ENCODE measurements at places on chromosomes 11 and 22.
A peak's percentile ranks its signal among the peaks of the same experiment; 100 is the strongest.

GRCh38 chr11:47478651-47479329, 29.9 kb upstream of the RAPSN start:
- H3K4me3 ChIP-seq: no peak overlapping the region
- peaks cover 11% of the 10 kb centered on the region for H3K4me1 ChIP-seq
- no peak overlapping the region for H3K27ac ChIP-seq
- peaks cover 29% of the 10 kb centered on the region for H3K36me3 ChIP-seq
- DNase-seq: no peak

DNA sequence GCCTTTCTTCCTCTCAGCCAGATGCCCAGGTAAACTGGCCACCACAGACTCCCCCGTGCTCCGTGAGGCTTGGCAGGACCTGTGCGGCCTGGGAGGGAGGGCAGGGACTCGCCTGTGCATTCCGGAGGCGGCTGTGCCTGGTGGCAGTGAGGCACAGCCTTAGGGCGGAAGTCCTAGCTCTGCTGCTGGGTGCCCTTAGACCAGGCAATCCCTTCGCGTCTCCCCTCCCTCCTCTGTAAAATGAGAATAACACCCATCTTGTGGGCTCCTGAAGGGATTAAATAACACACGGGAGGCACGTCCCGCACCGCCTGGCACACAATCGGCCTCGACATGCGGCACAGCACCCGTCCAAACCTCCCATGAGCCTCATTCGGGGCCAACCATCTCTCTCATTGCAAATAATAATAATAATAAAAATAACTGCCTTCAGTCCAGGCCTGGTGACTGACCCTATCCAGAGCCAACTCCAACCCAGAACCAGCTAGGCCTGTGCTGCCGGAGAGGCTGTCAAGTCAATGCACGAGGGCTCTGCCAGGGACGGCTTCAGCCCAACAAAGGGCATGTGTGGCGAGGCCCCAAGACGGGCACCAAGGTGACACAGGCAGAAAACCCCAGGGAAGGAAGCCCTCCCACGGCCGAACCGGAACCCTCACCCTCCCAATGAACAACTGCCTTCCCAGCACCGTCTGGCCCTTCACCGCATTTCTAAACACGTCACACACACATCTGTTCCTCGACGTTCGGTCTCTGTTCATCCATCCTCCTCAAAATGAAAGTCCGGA, 8.2 kb downstream of the LTO1 start:
- H3K4me1 ChIP-seq: peaks cover 5% of the 10 kb centered on the region
- H3K4me3 ChIP-seq: no peak overlapping the region
- no peaks in the 10 kb centered on the region for H3K27me3 ChIP-seq
- H3K36me3 ChIP-seq: peaks cover 59% of the 10 kb centered on the region

DNA sequence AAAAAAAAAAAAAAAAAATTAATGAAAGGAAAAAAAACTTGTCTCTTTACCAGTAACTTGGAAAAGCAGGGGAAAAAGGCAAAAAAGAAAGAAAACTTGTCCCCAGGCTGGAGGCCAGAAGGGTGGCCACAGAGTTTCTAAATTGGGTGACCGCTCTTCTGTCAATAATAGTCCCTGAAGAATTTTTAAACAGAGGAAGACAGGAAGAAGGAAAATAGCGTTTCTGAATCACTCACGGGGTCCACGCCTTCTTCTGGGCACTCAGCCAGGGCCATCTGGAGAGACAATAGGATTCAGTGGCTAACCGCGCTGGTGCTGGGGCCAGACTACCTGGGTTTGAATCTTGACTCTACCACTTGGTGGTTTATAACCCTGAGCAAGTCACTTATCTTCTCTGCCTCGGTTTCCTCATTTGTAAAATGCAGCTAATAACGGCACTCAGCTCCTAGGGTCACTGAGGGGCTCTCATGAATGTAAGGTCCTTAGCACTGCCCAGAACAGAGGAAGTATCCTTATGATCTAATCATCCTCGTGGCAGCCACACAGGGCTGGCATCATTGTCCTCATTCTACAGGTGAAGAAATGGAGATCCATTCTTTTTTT, 7.0 kb downstream of the C11orf86 start:
- no peak for DNase-seq
- peaks cover 21% of the 10 kb centered on the region for H3K27me3 ChIP-seq
- peaks cover 10% of the 10 kb centered on the region for H3K36me3 ChIP-seq
- no peak overlapping the region for H3K27ac ChIP-seq

DNA sequence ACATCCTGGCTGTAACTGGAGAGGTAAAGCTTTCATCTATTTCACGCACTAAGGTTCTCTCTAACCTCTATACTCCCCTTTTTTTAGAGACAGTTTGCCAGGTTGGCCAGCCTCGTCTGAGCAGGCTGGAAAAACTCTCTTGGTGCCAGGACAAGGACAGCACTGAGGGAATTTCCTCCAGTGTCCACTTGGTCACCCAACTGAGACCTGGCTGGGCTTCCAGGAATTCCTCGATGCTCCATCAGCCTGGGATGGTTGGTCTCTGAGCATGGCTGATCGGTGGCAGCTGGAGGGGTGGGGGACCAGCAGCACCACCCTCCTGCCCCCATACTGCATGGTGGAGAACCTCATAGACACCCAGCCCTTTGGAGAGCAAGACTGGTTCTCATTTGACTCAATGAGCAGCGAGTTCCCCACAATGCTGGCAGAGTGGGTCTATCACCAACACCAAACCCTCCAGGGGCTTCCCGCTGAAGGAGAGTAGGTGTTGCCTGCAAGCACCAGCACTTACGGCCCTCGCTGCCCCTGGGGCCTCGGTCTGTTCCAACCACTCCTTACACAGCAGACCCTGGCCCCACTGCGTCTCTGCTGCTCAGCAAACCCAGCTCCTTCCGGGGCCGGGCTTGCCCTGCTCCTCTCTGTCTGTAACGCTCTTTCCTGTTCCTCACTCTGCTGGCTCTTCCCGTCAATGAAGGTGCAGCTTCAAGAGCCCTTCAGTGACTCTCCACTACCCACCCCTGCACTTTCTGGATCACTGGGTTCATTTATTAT, 122.2 kb downstream of the ST3GAL4 start:
- no peaks in the 10 kb centered on the region for H3K36me3 ChIP-seq
- peaks cover 9% of the 10 kb centered on the region for H3K27me3 ChIP-seq
- DNase-seq: peak; percentile 37

- H3K27ac ChIP-seq: no peak overlapping the region
- H3K4me1 ChIP-seq: no peaks in the 10 kb centered on the region
- H3K4me3 ChIP-seq: no peak overlapping the region
- H3K27me3 ChIP-seq: no peaks in the 10 kb centered on the region
- DNase-seq: no peak
- H3K36me3 ChIP-seq: no peaks in the 10 kb centered on the region
These were observed 624.5 kb downstream of the OPCML start for GRCh38 chr11:132907651-132908413.

- DNase-seq: peak; percentile 86
- no peaks in the 10 kb centered on the region for H3K36me3 ChIP-seq
- peaks cover 56% of the 10 kb centered on the region for H3K4me1 ChIP-seq
- H3K4me3 ChIP-seq: peak overlapping the region; percentile 46
These were observed 4.2 kb upstream of the MPEG1 start for GRCh38 chr11:59216641-59217564.
